ENCODE measurements at places on chromosomes 1 and 21.

GRCh38 chr21:14736162-14736561 is 190.0 kb upstream of the SAMSN1 start:
- no peak for DNase-seq

GRCh38 chr1:87450615-87451209 is 122.0 kb downstream of the LMO4 start:
- DNase-seq = no peak

DNA sequence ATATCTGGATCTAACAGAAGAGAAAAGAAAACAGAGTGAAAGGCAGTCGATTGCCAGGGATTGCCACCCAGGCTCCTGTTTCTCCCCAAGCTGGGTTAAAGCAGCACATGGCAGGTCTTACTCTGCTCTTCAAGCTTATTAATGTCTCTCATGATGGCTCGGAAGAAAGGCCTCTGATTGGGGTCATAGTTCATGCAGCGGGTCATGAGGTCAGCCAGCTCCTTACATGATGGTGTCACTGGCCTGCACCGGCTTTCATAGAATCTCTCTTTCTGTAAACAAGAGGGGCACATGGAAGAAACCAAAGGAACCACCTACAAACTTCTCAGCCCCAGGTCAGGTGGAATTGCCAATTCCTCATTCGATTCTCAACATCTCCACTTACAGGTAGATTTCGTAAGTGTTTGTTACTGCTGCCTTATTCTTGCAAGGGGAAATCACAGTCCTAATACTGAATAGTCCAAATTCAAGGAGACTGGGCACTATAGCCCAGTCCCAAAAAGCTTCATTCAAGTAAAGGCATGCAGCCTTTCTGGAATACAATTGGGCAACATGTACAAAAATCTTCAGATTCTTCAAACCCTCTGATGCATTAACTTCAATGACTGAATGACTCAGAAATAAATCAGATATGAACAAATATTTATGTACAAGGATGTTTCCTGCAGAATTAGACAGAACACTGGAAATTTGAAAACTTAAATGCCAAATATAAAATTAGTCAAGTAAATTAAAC is 96.6 kb downstream of the RAVER2 start:
- no peak for DNase-seq

- no peak for DNase-seq
Observed at GRCh38 chr1:14724678-14725077, 126.2 kb downstream of the KAZN start.

- no peak for DNase-seq
Observed at GRCh38 chr1:235671992-235672391, 22.4 kb upstream of the GNG4 start.

- no peak for DNase-seq
Observed at GRCh38 chr1:227779685-227780084, 35.8 kb upstream of the PRSS38 start.

DNA sequence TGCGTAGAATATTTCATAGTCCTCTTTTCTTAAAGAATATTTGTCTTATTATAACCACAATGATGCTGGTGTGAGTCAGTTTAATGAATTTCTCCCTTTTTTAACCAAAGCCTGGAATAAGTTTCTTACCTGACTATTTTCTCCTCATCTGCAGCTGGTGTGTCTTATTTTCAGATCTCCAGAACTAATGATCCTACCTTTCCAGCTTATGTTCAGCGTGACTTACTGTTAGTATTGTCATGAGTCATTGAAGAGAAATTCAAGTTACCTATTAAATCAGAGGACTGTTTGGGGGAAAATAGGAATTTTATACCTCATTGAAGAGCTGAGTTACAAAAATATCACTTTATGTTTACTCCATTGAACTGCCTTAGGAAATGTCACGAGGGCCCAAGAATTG is 482.1 kb downstream of the RWDD3 start:
- no peak for DNase-seq

GRCh38 chr1:77281491-77282186 is at the start of gene AK5:
TSS of gene AK5 (plus strand) at chr1:77282019. CDS start at chr1:77282314, 295 bp downstream.
- peak; percentile 39 for DNase-seq

DNA sequence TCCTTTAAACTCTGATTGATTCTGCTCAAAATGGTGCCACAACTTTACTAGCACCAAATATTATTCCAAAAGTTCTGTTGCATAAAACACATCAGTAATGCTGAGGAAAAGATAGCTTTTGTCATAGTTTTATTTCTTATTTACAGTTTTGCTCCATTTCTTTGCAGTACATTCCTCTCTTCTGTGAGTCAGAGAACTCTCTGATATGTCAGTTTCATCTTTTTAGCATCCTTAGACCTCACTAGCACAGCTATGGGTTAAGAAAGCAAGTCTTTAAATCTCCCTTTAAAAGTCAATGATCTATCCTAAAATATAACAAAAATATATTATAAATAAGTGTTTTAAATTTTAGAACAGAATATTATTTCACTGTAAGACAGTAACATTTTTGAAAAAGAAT is 356.6 kb upstream of the SNX7 start:
- no peak for DNase-seq

DNA sequence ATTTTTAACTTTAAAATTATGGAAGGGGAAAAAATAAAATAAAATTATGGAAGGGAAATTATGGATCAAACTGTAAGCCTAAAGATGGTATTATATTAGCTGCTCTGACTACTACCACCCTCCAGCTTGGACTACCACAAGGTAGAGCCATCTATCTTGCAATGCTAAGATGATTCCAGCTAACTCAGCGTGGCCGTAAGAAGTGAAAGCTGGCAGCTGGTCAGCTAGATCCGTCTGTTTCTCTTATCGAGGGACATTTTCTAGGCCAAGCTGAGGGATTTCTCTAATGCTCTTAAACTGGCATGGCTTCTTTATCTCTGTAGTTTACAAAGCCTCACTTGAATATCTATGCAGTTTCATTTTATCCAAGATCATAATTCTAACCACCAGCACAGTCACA is 31.5 kb downstream of the LYST start:
- no peak for DNase-seq

DNA sequence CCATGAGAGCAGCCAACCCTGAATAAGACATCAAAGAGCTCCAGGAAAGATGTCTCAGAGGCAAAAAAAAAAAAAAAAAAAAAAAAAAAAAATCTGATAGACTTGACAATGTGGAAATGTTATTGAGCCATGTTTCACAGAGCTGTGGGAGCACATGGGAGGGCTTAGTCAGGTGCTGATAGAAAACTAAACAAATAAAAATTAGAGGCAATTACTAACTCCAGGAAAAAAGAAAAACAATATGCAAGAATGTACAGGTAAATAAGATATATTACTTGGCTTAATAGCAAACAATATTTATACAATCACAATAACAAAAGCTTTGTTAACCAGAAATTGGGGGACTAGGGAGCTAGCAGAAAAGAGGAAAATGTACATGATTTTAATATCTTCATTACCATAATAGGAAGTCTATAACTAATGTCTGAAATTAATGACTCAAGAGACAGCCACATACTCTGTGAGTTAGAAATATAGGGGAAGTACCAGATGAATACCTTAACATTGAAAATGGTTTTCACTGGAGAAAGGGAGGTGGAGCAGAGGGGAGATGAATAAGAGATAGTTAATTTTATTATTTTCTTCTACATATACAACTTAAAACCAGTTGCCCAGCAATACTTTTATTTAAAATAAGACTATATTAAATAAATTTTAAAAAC is 16.9 kb upstream of the RGS16 start:
- no peak for DNase-seq

GRCh38 chr1:23150742-23151141 is 17.9 kb downstream of the LUZP1 start:
- no peak for DNase-seq
